ENCODE measurements at places on chromosomes 6 and 20. TPM values are rescaled to one million over a fixed set of nuclear protein-coding genes. Genes with fewer than 3 reads are reported as not detected.

Gene NMBR
- not detected for total RNA-seq

Gene SAMD3
- total RNA-seq, result 70.5 TPM

Gene LSM14B
- 39.0 TPM for total RNA-seq

Gene FAM209B
- total RNA-seq, result 0.91 TPM

Gene OPN5
- not detected for total RNA-seq

Gene BCAS1
- not detected for total RNA-seq

DNA sequence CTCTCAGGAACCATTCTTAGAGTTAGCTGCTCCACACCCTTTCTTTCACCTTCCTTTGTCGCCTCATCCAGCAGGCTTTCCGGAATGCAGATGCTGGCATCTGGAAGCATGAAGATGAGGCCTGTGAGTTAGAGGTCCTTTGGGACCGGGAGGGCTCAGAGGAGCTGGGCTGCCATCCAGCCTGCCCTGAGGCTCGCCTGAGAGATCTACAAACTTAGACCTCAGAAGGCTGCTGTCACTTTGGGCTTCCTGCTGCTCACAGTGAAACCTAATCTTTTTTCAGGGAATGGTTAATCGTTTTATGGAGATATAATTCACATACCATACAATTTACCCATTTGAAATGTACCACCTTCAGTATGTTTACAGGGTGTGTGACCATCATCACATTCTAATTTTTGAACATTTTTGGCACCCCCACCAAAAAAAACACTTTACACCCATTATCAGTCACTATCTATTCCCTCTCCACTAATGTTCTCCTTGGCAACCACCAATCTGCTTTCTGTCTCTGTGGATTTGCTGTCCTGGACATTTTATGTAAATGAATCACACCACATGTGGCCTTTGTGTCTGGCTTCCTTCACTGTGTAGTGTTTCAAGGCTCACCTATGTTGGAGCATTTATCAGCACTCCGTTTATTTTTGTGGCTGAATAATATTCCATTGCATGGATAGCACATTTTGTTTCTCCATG is 20.0 kb upstream of the MPC1 start:
- no peak overlapping the region for H3K27ac ChIP-seq
- no peaks in the 10 kb centered on the region for H3K36me3 ChIP-seq
- H3K27me3 ChIP-seq, result peaks cover 5% of the 10 kb centered on the region
- no peak overlapping the region for H3K4me3 ChIP-seq
- peaks cover 2% of the 10 kb centered on the region for H3K4me1 ChIP-seq
- peak; percentile 7 for DNase-seq

DNA sequence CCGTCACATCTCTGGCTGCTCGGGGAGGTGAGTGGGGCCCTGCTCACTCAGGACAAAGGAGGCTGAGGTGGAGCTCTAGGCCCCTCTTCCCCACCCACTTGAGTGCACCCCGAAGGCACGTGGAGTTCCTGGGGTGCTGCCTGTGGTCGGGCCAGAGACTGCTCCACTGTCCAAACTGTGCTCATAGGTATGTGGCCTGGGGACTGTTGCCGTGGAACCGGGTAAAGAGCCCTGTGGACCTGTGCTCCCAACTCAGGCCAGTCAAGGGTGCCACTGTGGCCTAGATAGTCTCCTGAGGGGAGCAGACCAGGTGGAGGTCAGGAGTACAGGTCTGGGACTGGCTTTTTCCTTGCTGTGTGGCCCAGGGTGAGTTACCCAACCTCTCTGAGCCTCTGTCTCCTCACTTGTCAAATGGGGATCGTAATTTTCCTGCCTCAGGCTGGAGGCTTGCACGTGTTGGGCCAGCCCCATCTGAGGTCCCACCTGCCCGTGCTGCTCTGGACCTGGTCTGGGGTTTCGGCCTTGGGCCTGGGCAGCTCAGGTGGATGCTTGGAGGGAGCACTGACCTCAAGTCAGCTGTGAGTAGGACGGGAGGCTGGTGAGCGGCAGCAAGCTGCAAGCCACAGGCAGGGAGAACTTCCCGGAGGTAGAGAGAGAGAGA is 12.4 kb upstream of the NPBWR2 start:
- H3K4me1 ChIP-seq, result peaks cover 10% of the 10 kb centered on the region
- no peaks in the 10 kb centered on the region for H3K36me3 ChIP-seq
- DNase-seq, result no peak
- H3K27me3 ChIP-seq, result peaks cover 18% of the 10 kb centered on the region
- peak overlapping the region; percentile 37 for H3K4me3 ChIP-seq

GRCh38 chr6:40326714-40327421 is 260.3 kb downstream of the LRFN2 start:
- no peaks in the 10 kb centered on the region for H3K36me3 ChIP-seq
- H3K4me3 ChIP-seq, result no peak overlapping the region
- no peak overlapping the region for H3K27ac ChIP-seq

DNA sequence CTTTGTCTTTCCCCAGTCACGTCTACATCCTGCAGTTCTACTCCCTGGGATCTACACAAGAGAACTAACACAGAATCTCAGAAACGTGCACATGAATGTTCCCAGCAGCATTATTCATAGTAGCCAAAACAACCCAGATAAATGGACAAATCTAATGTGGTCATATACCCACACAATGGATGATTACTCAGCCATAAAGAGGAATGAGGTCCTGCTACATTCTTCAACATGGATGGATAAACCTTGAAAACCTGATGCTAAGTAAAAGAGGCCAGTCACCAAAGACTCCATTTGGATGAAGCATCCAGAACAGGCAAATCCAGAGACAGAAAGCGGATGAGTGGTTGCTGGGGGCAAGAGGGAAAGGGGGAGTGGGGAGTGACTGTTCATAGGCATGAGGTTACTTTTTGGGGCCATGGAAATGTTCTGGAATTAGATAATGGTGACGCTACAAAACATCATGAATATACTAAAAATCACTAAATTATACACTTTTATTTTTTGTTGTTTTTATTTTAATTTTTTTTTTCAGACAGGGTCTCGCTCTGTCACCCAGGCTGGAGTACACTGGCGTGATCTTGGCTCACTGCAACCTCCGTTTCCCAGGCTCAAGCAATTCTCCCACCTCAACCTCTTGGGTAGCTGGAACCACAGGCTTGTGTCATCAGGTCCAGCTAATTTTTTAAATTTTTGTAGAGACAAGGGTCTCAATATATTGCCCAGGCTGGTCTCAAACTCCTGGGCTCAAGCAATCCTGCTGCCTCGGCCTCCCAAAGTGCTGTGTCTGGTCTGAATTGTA is 50.8 kb upstream of the DSN1 start:
- H3K36me3 ChIP-seq, result no peaks in the 10 kb centered on the region
- H3K27me3 ChIP-seq, result peaks cover 4% of the 10 kb centered on the region
- no peak overlapping the region for H3K27ac ChIP-seq

- DNase-seq, result no peak
- H3K4me1 ChIP-seq, result peaks cover 9% of the 10 kb centered on the region
- no peaks in the 10 kb centered on the region for H3K27me3 ChIP-seq
- H3K4me3 ChIP-seq, result no peak overlapping the region
- H3K36me3 ChIP-seq, result peaks cover 22% of the 10 kb centered on the region
- no peak overlapping the region for H3K27ac ChIP-seq
Measured at GRCh38 chr6:142784344-142784743, 160.6 kb downstream of the HIVEP2 start.

- H3K4me1 ChIP-seq, result no peaks in the 10 kb centered on the region
- no peak overlapping the region for H3K4me3 ChIP-seq
- H3K27me3 ChIP-seq, result peaks cover 12% of the 10 kb centered on the region
Measured at GRCh38 chr6:99645986-99646385, 39.4 kb downstream of the PRDM13 start.

DNA sequence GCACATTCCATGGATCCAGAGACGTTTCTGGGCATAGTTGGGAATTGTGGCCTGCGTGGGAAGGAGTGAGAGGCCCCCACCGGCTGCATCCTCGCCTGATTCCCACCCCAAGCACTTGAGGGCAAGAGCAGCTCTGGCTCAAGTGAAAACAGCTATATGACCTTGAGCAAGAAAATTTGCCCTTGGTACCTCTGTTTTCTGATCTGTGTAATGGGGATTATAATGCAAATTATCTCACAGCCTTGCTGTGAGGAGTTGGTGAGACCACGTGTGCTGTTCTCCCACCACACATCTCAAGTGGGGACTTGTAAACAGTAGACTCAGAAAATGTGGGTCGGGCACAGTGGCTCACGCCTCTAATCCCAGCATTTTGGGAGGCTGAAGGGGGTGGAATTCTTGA is 602 bp downstream of the TGM6 start:
- no peak overlapping the region for H3K4me3 ChIP-seq
- peaks cover 3% of the 10 kb centered on the region for H3K27me3 ChIP-seq
- no peak for DNase-seq
- no peaks in the 10 kb centered on the region for H3K36me3 ChIP-seq
- peaks cover 17% of the 10 kb centered on the region for H3K4me1 ChIP-seq
- no peak overlapping the region for H3K27ac ChIP-seq

DNA sequence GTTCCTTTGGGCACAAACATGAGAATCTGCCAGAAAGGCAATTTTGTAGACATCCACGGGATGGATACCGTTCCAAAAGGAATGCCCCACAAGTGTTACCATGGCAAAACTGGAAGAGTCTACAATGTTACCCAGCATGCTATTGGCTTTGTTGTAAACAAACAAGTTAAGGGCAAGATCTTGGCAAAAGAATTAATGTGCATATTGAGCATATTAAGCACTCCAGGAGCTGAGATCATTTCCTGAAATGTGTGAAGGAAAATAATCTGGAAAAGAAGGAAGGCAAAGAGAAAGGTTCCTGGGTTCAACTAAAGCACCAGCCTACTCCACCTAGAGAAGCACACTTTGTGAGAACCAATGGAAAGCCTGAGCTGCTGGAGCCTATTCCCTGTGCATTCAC is 103.9 kb upstream of the ARG1 start:
- DNase-seq, result no peak
- no peak overlapping the region for H3K27ac ChIP-seq
- no peaks in the 10 kb centered on the region for H3K36me3 ChIP-seq
- no peak overlapping the region for H3K4me3 ChIP-seq

DNA sequence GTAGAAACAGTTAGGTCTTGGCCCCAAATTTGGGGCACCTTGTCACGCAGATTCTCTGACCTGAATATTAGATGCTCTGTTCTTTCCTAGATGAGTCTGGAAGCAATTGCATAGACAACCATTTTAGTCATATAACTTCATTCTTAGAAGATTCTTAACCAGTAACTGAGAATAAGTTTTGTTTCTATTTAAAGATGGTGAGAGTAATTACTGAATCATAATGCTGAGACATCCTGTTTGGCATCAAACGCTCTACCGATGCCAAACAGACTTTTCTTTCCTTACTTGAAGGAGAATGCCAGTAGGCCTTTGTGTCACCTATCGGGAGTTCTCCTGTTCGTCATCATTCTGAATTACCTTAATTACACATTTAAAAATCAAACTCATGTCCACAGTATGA is 131.6 kb upstream of the ID4 start:
- no peak overlapping the region for H3K4me3 ChIP-seq
- DNase-seq, result no peak
- no peaks in the 10 kb centered on the region for H3K36me3 ChIP-seq
- no peaks in the 10 kb centered on the region for H3K4me1 ChIP-seq
- no peaks in the 10 kb centered on the region for H3K27me3 ChIP-seq
- H3K27ac ChIP-seq, result no peak overlapping the region

DNA sequence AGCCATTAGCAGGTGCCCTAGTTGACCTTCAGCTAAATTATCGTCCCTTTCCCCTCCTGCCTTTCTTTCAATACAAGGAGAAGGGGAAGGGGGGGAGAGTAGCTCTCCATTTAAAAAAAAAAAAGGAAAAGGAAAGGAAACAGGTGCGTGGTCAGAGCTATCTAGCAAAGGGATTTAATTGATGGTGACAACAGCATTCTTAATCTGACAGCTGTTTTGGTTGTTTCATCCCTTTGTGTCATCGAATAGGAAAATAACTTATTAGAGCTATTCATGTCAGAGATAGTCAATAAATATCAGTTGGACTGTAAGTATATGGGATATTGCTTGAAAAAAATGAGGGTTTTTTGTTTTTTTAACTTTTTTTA is 195.2 kb upstream of the SASH1 start:
- no peak overlapping the region for H3K27ac ChIP-seq
- no peak overlapping the region for H3K4me3 ChIP-seq
- H3K27me3 ChIP-seq, result peaks cover 6% of the 10 kb centered on the region

DNA sequence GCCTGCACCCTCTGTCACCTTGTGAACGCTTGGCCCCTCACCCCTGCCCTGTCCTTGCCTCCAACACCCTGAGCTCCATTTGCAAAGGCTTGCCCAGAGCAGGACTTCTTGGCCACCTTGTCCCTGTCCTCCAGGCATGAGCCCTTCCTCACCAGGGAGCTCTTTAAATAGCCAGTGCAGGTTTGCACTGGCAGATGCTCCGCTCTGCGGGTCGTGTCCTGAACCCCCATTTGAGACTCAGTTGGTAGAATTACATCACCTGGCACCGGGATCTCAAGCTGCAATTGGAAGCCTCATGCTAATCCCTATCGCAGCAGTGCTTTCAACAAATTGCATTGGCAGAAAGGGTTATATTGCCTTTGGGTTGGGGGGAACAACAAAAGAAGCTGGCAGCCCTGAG is 85.9 kb downstream of the TRMT6 start:
- no peaks in the 10 kb centered on the region for H3K27me3 ChIP-seq
- no peak overlapping the region for H3K4me3 ChIP-seq
- H3K4me1 ChIP-seq, result peaks cover 32% of the 10 kb centered on the region
- H3K27ac ChIP-seq, result no peak overlapping the region

DNA sequence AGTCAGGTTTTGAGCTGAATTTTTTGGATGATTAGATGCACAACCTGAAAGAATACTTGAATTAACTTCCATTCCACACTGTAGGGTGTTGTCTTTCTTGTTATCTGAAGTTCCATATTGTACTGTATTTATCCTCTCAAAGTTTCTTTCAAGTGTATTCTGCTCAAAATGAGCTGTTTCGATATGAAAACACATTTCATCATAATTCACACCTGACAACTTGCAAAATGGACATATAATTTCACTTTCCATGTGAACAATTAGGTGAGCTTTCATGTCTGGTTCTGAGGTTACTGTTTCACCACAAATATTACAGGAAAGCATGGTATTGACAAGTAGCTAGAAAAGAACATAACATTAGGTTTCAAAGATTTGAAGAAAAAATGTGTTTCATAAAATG is 1.7 kb downstream of the ZUP1 start:
- peaks cover 10% of the 10 kb centered on the region for H3K27me3 ChIP-seq
- peaks cover 34% of the 10 kb centered on the region for H3K36me3 ChIP-seq
- no peak for DNase-seq
- H3K4me3 ChIP-seq, result peak overlapping the region; percentile 64
- peak overlapping the region; percentile 1 for H3K27ac ChIP-seq
- peaks cover 50% of the 10 kb centered on the region for H3K4me1 ChIP-seq

DNA sequence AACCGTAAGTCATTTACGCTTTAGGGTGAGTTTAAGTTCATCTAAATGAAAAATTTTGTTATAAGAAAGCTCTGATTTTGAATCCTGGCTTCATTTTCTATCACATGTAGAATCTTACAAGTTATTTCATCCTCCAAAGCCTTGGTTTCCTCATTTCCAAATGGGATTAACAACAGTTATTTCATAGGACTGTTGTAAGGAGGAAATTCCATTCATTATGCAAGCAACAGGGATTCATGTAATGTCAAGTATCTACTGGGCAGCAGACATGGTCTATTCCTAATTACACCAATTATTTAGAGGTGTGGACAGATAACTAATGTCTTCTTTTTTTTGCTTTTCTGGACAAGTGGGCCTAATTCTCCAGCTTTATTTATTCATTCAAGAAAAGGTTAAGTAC is 154.0 kb downstream of the PDSS2 start:
- no peak overlapping the region for H3K27ac ChIP-seq
- peaks cover 3% of the 10 kb centered on the region for H3K4me1 ChIP-seq
- H3K27me3 ChIP-seq, result no peaks in the 10 kb centered on the region
- H3K4me3 ChIP-seq, result no peak overlapping the region
- DNase-seq, result no peak
